Stimulated activated CD8-positive, alpha-beta memory T cell treated with anti-CD3 and anti-CD28 coated beads, Interleukin-4, amount 100 ng/mL, for 4 hours (primary cell): ENCODE measurements at places on chromosomes 2 and 18.

DNA sequence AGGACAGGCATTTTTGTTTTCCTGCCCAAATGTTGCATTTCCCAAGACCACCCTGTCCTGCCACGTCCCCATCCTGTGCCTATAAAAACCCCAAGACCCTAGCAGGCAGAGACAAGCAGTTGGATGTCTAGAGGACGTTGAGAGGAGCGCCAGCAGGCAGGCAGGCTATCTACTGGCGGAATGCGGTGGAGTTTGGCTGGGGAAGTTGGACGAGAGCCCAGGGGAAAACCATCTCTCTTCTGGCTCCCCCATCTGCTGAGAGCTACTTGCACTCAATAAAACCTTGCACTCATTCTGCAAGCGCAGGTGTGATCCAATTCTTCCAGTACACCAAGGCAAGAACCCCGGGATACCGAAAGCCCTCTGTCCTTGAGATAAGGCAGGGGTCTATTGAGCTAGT, 72.5 kb downstream of the ARL6IP6 start:
- DNase-seq: no peak

DNA sequence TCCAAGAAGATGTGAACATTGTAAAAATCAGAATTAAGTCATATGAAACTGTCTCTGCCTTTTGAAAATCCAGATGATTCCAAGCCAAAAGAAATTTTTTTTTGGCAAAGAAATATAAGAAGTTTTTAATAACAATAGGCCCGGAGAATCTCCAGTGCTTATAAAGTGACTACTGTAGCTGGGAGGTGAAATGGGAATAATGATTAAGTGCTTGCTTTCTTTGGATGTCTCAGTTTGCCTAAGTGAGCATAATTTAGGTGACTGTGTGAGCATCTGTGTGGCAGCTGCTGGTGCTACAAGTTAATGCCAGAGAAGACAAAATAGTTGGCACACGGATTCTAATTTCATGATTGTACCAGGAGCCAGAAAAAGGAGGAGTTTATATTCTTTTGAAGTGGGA, 185.0 kb downstream of the LTBP1 start:
- no peak for DNase-seq

DNA sequence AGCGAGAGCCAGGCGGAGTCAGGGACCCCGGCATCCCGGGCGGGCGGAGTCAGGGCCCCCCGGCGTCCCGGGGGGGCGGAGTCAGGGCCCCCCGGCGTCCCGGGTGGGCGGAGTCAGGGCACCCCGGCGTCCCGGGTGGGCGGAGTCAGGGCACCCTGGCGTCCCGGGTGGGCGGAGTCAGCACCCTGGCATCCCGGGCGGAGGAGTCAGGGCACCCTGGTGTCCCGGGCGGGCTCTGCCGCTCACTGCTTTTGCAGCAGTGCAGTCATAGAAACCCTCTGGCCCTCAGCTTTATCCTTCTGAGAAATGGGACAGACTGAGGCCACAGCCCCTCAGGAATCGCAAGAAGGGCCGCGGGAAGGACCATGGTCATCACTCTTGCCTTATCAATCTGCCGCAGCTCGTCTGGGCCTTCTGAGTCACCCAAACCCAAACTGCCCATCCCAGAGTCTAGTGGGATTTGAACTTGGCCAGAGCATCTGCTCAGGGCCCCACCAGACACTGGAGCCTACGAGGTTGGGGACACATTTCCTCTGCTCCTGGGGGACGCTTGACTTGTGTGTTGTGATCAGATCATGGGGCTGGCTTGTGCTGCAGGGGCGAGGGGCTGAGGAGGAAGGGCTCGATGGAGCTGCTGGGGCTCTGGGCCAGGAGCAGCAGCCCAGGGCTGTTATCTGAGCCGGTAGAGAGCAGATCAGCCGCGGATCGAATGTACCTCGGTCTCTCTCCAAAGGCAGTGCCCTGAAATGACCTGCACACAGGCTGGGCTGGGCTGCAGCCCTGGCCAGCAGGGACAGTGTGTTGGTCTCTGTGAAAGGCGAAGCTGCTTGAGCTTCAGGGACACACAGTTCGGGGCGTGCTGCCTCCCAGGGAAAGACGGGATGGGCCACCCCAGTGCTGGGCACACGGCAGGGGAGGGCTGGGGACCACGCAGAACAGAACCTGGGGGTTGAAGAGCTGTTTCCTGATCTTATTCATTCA, 290.1 kb upstream of the HDAC4 start:
- no peak for DNase-seq

- DNase-seq: no peak
Measured at GRCh38 chr18:60500960-60501359, 128.4 kb upstream of the MC4R start.

- no peak for DNase-seq
Measured at GRCh38 chr2:171320208-171320621, 113.6 kb downstream of the METTL8 start.

DNA sequence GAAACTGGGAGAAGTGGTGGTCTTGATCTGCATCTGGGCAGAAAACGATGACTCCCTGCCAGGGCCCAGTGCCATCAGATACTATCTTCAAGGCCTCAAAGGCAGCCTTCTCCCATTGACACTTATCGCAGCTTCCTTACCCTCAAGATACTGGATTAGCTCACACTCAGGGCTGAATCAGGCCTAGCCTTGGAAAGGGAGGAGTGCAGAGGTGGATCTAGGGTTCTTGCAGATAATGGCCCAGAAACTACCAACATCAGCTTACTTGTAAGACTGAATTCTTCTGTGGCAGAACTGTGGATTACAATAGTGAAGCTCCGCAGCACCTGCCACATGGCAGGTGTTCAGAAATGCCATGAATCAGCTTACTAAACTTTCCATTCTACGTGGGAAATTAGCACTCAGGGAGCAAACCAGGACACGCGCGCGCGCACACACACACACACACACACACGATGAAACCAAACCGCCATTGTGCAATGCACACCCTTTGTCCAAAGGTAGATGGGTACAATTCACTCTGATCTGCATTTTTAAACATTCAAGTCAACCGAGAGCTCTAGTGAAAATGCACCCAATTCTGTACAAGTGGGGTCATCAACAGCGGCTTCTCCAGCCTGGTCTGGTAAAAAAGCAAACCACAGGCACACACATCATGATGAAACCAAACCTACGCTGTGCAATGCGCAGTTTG, 26.3 kb upstream of the TMEM182 start:
- no peak for DNase-seq

GRCh38 chr2:76759634-76760366, 762.4 kb downstream of the LRRTM4 start:
- no peak for DNase-seq

DNA sequence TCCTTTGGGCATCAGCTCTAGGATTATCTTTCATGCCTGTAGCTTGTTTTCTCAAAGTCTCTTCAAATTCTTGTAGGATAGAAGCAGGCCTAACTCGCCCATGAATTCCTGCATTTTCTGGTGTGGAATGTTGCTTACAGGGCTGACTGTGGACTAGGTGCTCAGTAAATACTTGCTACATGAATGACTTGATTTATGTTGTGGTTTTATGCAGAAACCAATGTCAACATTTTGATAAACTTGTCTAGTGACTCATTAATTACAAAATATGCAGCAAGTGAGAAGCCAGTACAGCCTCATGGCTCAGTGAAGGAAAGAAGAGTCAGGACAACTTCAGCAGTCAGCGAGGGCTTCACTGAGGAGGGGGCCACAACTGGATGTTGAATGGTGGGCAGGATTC, 110.6 kb upstream of the SIX2 start:
- DNase-seq: no peak

- DNase-seq: no peak
Measured at GRCh38 chr2:111659361-111660333, 224.3 kb downstream of the ANAPC1 start.

GRCh38 chr2:125516496-125517109, 1139.4 kb upstream of the GYPC start:
- DNase-seq: no peak

DNA sequence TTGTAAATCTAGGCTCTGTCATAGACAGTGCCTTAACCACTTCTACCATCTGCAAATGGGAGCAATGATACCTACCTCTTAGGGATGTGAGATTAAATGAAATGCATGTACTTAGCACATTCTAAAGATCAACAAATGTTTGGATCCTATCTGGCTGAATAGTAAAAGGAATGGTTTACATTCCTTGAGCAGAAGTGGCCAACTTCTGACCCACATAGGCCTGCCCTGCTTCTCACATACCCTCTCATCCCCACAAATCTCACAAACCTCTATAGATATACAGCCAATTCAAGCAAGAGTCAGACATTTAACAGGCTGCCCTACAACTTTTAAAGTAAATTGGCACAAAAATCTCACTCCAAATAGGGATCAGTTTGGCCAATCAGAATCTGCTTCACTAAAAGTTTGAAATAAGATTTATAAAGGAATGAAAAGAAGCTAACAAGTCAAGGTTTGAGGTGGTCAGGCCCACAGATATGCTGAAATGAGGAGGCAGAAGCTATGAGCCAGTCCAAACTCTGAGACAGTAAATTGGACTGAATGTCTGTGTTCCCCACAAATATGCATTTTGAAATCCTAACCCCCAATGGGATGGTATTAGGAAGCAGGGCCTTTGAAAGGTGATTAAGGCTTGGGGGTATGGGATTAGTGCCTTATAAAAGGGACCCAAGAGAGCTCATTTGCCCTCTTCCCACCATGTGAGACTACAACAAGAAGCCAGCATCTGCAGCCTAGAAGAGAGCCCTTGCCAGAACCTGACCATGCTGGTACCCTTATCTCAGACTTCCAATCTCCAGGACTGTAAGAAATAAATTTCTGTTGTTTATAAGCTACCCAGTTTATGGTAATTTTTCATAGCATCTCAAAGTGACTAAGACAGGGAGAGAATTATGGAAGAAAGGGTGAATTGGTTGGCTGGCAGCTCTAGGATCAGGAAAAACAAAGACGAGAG, 227.8 kb upstream of the RBMS1 start:
- DNase-seq: no peak

DNA sequence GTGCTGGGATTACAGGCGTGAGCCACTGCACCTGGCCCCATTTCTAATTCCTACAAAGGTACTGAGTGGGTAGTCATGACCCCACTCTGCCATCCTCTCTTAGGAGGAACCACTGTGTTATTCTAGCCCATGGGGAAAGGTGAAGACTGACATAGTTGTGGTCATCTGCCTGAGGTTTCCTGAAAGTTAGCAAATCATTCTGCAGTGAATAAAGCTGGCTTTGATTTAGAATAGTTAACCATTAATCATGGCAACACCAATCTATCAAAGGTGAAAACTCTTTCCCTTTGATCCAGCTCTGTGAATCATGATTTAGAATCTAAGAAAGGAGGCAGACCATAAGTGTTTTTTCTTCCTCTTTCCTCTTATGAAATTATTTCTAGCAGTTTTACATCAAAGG, 50.8 kb downstream of the SUMO1 start:
- no peak for DNase-seq

GRCh38 chr2:205660521-205661124, 21.7 kb upstream of the NRP2 start:
- DNase-seq: no peak

- no peak for DNase-seq
Measured at GRCh38 chr2:158777077-158777476, 18.0 kb upstream of the DAPL1 start.

GRCh38 chr2:185441486-185442005, 297.1 kb upstream of the FSIP2 start:
- no peak for DNase-seq

GRCh38 chr2:231614559-231615057, 21.9 kb downstream of the TEX44 start:
- peak; percentile 19 for DNase-seq

DNA sequence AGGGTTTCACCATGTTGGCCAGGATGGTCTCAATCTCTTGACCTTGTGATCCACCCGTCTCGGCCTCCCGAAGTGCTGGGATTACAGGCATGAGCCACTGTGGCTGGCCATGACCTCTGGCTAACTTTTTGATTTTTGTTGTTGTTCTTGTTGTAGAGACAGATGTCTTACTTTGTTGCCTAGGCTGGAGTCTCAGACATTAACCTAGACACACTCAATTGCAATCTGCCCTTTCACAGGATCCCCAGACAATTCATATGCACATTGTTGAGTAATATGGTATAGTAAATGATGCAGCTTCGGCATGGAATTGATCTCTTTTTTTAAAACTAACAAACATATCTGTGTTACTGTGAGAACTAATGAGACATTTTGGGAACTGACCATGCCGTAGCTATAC, 130.5 kb upstream of the CCDC195 start:
- no peak for DNase-seq

DNA sequence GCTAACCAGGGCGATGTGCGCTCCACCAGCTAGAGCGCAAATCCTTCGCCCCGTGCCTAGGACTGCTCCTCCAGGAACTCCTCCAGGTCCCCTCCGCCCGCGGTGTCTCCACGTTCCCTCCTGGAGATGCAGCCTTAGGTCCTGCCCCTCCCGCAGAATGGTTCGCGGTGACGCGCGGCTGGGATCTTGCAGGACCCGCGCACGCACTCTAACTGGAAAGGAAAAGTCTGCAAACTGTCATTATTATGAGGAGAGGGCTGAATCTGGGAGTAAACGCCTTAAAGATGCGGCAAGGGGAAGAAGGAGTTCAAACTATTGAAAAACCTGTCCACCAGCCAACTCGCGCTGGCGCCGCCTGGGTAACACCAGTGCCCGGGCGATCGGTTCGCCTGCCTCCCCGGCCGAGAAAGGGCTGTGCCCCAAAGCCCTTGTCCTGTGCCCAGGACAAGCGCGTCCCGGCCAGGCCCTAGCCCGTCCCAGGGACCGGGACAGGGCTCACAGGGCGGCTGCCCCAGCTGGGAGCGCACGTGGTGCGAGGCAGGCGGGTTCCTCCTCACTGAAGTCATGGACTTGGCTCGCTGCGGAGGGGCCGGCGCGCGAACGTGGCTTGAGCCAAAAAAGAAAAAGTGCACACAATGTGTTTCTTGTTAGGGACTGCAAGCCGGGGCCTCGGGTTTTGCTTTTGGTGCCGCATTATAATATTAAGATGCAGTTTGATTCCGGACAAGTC, 5.5 kb upstream of the ID2 start:
- no peak for DNase-seq

DNA sequence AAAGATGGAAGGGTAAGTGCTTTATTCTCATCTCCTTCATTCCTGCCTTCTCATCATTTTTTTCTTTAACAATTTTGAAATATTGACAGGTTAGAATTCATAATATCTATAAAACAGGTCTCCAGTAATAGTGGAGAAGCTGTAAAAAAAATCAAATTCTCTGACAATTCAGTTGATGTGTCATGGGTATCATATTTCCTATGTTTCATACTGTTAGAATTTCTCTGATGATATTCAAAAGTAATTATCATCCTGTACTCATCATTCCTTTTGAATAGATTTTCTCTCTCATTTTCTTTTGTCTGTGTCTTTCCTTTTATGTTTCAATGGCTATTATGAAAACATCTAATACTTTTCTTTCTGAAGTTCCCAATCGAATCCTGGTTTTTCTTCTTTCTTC, 97.7 kb downstream of the CPS1 start:
- DNase-seq: no peak

DNA sequence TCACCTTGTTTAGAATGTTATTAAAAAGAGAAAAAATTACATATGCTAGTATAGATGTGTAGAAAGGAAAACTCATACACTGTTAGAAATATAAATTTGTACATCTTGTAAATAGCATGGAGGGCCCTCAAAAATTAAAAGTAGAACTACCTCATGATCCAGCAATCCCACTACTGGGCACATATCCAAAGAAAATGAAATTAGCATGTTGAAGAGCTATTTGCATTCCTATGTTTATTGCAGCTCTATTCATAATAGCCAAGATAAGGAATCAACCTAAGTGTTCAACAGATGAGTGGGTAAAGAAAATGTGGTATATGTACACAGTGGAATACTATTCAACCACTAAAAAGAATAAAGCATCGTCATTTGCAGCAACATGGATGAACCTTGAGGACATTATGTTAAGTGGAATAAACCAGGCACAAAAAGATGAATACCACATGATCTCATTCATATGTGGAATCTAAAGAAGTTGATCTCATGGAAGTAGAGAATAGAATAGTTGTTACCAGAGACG, 251.5 kb upstream of the THUMPD2 start:
- DNase-seq: no peak
